ENCODE measurements at places on chromosomes 7 and 10.

DNA sequence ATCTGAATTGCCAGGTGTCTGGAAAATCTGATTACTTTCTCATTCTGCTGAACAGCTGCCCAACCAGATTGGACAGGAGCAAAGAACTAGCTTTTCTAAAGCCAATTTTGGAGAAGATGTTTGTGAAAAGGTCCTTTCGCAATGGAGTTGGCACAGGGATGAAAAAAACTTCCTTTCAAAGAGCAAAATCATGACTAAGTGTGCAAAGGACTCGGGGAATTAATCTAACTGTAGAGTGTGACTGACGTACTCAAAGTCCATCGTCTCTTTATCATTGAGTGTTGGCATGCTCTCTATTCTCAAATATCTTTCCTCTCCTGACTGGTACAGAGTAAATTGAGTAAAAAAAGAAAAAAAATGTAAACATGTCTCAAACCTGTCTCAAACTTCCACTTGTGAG lies 3.3 kb downstream of the NPS start:
- no peak for DNase-seq

DNA sequence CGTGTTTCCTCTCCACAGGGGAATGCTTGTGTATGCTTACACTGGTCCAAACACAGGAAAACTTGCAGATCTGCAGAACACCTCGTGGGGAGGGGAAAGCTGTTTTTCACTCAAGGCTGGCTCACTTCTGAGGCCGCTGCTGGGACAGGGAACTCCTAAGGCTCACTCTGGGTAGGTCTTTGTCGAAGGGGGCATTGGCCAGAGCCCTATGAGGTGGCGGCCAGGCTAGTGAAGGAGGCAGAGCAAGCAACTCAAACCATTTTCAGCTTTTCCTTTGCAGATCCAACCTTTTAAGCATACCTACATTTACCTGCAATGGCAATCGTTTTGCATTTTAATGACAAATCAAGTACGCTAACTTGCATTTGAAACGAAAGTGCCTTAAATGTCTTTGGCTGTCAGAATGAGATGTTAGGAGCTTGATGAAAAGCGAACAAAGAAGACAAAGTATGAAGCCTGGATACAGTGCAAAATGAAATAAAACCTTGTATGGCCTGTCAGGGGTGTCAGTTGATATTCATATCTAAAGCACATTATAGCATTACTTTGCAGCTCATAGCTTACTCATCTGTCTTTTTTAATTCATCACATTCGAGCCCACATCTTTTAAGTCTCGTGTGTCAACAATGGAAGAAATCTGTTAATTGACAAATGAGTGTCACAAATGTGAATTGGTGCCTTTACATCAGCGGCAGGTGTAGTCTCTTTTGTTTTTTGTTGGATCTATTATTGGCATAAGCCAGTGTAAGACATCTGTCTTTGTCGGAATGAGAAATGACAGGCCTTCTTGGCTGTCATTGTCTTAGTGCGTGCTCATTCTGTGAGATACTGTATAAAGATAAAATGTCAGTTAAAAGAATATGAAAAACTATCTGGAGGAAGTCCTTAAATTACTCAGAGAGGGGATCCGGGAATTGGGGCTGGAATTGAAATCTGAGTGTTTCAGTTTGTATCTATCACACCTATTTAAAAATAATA lies 30.5 kb downstream of the LRMDA start:
- DNase-seq, result no peak

DNA sequence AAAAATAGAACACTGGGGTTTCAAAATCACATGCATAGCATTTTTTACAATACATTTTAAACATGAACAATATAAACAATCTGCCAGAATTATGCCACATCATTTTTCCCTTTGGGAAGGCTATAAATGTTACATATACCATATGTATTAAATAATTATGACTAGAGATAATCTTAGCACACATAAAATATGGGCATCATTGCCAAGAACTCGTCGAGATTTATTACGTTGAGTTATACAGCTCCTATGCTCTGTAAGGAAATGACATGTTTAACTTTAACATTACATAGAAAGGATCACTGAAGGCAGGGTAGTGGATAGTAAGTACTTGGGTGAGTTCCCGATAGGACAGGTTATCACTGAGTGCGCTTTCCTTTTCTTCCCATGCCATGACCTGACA lies 267.8 kb downstream of the PARD3 start:
- no peak for DNase-seq

GRCh38 chr10:69092959-69093850 lies 5.3 kb downstream of the SRGN start:
- DNase-seq, result no peak

DNA sequence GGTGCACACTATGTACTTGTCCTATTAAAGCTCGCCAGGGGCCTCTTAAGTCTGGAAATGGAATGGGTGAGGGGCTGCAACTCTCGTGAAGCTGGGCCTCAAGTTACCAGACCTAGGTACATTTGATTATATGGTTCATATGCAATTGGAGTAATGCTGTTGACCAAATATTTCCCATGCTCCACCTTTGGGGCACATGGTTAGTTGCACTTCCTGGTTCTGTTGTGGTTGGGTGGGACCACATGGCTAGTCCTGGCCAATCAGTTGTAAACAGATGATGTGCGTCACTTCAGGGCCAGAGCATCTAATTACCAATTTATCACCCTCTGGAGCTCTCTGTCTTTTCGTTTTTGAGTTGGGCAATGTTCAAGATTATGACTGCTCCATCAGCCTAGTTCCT lies 39.5 kb upstream of the OPN4 start:
- DNase-seq, result no peak

GRCh38 chr7:2602406-2603043 lies 29.3 kb upstream of the TTYH3 start:
- DNase-seq, result no peak

DNA sequence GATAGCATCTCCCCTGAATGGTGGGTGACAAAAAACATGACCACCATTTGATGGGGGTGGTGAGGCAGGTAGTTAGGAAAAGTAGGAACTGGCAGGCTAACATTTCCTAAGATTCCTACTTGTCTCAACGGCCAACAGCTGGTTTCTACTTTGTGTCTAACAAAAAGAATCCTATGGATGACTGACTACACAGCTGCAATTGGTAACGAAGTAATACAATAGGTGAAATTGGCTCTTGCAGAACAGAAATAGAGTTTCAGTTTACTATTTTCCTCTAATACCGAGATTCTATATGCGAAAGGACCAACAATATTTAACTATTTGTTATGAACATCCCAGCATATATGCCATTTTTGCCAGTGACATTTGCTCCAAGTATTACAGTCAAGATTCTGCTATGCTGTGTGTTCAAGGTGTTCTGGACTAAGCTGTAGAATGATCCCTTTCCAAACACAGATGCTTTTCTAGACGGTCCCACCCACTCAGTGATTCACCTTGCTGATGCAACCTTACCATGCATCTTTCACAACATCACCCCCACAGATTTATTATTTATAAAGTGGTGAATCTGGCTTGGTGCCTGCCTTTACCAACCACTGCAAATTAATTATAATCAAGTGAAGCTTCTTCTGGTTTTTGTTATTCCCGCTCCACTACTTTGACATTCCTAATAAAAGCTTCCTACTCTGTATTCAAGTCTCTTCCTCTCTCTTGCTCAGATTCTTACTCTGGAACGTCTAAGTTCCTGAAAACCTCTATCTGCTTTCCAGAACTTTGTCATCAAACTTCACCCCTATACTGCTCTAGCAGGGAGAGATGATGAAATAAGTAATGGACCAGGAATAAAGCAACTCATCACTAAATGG lies 16.8 kb downstream of the BBIP1 start:
- no peak for DNase-seq

DNA sequence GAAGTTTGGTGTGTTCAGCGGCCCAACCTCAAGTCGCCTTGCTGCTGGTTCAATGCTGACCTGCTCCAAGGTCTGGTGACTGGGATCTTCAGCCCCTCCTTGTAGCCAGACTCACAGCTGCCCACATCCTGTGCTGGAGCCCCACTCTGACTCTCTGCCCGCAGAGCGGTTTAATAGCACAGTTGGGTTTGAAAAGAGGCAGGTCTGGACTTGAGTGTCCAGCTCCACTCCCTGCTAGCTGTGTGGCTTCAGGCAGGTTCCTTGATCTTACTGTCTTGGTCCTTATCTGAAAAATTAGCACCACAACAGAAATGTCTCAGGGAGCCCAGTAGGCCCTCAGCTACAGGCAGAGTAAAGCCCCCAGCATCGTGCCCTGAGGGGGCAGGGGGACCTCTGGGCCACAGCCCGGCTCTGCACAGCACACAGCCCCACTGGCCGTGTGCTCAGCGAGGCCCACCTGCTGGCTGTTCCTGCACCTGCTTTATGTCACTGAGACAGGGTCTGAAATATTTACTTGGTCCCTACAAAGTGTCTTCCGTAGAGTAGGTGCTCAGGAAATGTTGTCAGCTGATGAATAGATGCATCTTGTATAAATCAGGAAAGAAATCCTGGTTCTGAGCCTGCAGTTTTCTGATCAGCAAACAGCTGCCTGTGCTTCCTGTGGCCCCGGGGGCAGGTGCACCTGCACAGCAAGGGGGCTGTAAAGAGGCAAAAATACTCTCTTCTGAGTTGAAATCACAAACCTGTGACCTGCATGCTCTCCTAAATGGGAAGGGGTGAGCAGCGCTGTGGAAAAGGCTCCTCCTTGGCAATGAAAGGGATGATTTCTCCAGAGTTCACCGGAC lies 155.5 kb downstream of the SVIL start:
- no peak for DNase-seq

DNA sequence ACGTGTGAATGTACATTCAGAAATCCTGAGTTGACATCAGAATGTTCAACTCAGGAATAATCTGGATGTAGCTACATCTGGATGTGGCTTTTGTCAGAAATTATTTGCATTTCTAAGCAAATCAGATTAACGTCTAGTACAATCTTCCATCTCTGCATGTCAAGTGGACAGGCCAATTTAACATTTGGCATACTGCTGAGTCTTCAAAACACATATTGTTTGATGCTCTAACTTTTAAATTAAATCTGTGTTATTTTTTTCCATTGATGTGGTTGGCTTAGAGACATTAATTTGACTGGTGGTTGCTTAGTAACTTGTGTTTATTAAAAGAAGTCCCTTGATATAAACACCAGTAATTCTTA lies 3.4 kb downstream of the STAMBPL1 start:
- DNase-seq, result no peak

GRCh38 chr7:148238761-148239325 lies 351.7 kb upstream of the C7orf33 start:
- no peak for DNase-seq

- peak; percentile 43 for DNase-seq
Observed at GRCh38 chr7:50304911-50305582, 531 bp downstream of the IKZF1 start.

DNA sequence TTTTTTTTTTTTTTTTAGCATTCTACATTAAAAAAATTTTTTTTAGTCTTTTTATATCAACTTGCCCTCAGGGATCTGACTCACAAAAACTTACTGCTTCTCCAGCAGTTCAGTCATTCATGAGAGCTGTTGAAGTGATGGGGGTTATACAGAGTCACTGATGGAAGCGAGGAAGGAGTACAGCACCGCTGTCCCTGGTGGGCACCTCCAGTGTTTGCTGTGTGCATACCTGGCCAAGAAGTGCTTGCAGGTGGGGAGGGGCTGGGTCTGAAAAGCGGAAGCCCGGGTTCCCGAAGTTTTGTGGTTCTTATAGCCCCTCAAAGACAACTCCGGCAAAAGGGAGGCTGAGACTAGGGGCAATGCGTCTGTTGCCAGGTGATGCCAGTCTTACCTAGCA lies 46.2 kb downstream of the MINDY4 start:
- no peak for DNase-seq

GRCh38 chr10:60560451-60560850 lies 170.8 kb upstream of the ANK3 start:
- DNase-seq, result no peak

GRCh38 chr10:127374901-127375300 lies 174.2 kb upstream of the NPS start:
- DNase-seq, result no peak

- no peak for DNase-seq
Observed at GRCh38 chr10:78281627-78282026, 248.0 kb downstream of the RPS24 start.

DNA sequence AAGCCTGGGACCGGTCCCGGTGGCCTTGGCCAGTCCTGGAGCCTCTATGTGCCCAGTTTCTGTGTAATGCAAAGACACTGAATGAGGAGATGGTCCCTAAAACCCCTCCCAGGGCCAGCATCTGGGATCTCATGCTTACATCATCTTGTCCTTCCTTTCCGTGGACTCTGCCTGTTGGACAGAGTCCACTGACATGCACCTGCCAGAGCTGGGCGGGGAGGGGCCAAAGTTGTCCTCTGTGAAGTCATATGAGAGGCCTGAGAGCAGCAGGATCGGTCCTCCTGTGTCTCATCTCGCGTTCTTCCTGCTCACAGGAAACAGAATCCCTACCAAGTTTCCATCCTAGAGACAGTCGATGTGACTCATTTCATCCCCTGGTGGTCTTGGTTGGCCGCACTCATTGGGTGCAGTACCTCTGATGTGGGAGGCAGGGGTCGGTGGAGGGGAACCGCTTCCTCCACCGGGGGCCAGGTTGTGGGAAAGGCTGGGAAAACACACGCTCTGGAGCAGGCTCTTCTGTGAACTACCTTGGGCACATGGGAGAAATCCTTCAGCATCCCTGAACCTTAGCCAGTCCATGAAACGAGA lies 389.6 kb upstream of the PODXL start:
- DNase-seq, result no peak

DNA sequence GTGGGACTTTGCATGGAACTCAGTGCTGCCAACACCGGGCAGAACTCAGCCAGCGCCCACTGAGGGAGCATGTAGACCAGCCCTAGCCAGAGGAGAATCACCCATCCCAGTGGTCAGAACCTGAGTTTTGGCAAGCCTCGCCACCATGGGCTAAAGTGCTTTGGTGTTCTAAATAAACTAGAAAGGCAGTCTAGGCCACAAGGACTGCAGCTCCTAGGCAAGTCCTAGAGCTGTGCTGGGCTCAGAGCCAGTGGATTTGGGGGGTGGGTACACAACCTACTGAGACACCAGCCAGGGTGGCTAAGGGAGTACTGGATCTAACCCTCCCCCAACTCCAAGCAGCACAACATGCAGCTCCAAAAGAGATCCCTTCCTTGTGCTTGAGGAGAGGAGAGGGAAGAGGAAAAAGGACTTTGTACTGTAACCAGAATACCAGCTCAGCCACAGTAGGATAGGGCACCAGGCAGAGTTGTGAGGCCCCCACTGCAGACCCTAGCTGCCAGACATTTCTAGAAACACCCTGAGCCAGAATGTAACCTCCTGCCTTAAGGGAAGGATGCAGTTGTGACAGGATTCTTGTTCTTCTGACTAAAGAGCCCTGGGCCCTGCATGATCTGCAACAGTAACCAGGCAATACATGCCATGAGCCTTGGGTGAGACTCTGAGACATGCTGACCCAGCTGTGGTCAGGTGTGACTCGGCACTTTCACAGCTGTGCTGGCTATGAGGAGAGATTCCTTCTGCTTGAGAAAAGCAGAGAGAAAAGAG lies 24.4 kb downstream of the GSDME start:
- DNase-seq, result no peak

DNA sequence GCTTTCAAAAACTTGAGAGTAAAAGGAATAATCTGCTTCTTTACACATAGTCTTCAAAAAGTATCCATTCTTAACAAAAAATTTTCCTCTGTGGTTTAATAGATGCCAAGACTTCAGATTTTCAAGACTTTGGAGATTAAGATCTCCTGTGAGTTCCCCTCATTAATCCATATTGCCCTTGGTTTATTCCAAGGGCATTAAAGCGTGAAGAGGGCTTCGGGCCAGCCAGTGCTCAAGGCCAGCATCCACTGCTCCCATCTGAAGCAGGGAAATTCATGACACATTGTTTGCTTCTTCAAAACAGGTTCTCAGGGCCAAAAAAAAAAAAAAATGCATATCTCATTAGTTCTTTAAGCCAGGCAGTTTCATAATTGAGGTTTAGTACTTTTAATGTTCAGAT lies 137.3 kb upstream of the RHOBTB1 start:
- DNase-seq, result no peak
